ENCODE measurements at places on chromosomes 16 and 17.
A peak's percentile ranks its signal among the peaks of the same experiment; 100 is the strongest.

DNA sequence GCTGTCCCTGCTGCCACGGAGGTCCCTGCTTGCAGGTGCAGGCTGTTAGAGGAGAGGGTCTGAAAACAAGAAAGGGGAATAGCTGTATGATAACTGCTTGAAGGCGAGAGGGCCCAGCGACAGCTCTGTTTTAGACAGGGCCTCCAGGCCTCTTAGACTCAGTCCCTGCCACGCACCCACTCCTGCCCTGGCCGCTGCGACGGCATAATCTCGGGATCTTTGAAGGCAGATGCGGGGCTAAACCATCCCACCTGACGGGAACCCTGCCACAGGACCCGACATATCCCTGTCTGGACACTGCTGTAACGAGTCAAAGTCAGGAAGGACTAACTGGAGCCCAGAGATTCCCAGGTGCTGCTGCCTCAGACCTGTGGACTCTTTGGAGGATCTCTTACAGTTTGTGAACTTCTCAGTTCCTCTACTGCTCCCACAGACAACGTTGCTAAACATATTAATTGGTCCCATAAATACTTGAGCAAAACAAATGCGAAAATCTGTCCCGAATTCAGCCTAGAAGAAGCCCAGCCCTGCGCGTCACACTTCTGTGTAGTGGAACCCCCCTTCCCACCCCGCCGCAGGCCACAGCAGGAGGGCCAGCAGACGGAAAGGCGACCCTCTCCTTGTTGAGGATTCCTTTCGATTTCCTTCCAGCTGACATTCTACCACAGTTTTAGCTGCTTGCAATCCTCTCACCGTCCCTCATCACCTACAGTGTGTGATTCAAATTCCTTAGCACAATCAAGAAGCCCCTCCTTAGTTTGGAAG, 998 bp upstream of the TMEM11 start:
- peak overlapping the region; percentile 91 for H3K27ac ChIP-seq
- peaks cover 23% of the 10 kb centered on the region for H3K4me1 ChIP-seq

DNA sequence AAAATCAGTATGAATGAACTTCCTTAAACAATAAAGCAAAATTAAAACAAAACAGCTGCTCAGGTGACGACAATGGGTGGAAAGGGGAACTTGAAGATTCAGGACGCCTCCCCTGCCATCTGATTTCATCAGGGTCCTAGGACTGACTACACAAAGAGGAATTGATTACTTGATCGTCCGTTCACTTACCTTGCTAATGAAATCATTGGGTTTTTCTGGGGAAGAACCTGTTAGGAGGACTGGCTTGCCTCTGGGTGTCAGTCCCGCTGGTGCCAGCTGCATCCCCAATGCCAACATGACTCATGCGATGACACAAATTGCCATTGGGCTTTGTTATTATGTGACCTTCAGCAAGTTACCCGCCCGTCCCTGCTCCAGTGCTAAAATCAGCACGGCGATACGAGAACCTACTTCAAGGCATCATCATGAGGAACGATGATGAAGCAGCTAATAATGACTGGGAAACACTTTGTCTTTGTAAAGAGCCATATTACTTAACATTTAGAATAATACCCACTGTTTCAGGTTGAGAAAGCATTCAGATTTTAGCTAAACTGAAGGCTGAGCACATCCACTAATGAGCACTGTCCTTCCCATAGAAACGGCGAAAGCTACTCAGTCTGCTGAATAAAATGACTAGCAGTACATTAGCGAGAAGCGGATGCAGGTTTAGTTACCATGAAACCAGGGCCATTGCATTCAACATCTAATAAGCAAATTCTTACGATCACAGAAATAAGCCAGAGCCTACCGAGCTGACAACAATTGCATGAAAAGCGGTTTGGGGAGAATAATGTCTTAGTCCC, 139.4 kb downstream of the ZFHX3 start:
- H3K36me3 ChIP-seq: no peaks in the 10 kb centered on the region
- no peaks in the 10 kb centered on the region for H3K4me1 ChIP-seq
- H3K4me3 ChIP-seq: no peak overlapping the region
- DNase-seq: no peak

DNA sequence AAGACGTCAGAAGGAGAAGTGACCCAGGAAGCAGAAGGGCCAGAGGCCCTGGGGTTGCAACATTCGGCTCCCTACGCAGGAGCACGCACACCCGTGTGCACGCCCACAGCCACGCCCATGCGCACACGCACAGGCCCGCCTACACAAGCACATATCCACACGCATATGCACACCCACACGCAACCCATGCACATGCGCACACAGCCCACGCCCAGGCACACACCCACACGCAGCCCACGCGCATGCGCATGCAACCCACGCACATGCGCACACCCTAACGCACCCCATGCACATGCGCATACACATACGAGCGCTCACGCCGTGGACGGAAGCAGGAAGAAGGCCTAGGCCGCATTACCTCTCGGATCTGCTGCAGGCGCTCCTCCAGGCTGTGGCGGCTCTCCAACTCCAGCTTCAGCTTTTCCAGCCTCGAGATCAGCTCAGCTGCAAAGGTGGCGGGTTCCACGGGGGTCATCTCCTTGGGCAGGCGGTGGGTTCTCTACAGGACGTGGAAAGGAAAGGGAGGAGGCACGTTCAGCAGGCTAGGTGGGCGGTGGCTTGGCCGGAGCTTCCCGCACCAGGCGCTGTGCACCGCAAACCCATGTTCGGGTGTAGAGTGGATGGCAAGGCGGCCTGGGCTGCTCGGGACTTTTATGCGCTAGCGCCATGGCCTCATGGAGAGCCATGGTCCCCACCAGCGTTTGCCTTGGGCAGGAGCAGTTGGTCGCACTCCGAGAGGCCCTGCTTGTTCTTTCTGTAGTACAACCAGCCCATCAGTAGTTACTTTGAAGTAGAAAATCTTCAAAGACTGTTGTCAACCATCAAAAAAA, 23.4 kb downstream of the AXIN2 start:
- H3K4me3 ChIP-seq: no peak overlapping the region
- peaks cover 4% of the 10 kb centered on the region for H3K4me1 ChIP-seq
- peaks cover 96% of the 10 kb centered on the region for H3K36me3 ChIP-seq
- no peaks in the 10 kb centered on the region for H3K27me3 ChIP-seq
- DNase-seq: no peak

DNA sequence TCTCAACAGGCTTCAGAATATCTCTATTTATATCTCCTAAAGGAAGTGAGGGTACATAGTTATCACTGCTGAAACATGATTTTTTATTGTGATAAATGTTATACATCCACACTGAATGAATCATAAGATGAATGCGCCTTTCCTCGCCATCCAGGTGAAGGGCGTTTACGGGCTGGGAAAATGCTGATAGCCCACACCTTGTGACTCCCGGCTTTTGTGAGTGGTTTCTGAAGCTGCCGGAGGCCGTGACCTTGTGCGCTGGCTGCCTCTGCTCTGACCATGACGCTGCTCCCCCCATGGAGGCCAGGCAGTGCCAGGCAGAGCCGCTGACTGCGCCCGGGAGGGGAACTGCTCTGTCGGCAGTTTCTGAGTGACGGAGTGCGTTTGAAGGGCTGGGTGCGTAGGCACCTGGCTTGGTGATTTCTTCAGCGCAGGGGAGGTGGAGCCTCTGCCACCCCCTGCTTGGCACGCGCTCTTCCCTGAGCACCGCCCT, 97.2 kb downstream of the RAP1GAP2 start:
- DNase-seq: peak; percentile 52
- H3K27me3 ChIP-seq: no peaks in the 10 kb centered on the region
- no peak overlapping the region for H3K27ac ChIP-seq
- no peak overlapping the region for H3K4me3 ChIP-seq
- no peaks in the 10 kb centered on the region for H3K36me3 ChIP-seq

DNA sequence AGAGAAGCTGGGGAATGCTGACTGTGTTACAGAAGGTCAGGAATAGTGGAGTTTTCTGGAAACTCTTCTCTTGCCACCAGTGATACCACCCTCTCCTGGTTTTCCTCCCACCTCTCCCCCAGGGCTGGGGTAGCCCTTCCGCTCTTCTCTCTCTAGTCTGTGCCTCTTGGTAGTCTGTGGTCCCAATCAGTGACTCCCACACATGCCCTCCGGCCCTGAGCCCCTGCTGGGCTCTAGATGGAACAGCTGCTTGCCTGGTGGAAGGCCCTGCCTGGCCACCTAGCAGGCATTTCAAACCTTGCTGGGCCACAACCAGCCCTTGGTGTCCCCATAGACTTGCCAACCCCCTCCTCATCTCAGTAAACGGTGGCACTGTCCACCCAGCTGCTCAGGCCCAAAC, 15.2 kb upstream of the MTSS2 start:
- H3K4me1 ChIP-seq: no peaks in the 10 kb centered on the region
- peaks cover 3% of the 10 kb centered on the region for H3K36me3 ChIP-seq
- no peaks in the 10 kb centered on the region for H3K27me3 ChIP-seq
- H3K4me3 ChIP-seq: no peak overlapping the region
- no peak for DNase-seq

GRCh38 chr17:50064253-50065001, 8.5 kb downstream of the ITGA3 start:
- H3K27me3 ChIP-seq: peaks cover 24% of the 10 kb centered on the region
- H3K36me3 ChIP-seq: peaks cover 6% of the 10 kb centered on the region
- H3K4me1 ChIP-seq: peaks cover 3% of the 10 kb centered on the region
- peak; percentile 84 for DNase-seq
- H3K27ac ChIP-seq: no peak overlapping the region

GRCh38 chr17:60749050-60749449, 71.4 kb downstream of the BCAS3 start:
- no peaks in the 10 kb centered on the region for H3K4me1 ChIP-seq
- no peak for DNase-seq
- H3K36me3 ChIP-seq: no peaks in the 10 kb centered on the region

DNA sequence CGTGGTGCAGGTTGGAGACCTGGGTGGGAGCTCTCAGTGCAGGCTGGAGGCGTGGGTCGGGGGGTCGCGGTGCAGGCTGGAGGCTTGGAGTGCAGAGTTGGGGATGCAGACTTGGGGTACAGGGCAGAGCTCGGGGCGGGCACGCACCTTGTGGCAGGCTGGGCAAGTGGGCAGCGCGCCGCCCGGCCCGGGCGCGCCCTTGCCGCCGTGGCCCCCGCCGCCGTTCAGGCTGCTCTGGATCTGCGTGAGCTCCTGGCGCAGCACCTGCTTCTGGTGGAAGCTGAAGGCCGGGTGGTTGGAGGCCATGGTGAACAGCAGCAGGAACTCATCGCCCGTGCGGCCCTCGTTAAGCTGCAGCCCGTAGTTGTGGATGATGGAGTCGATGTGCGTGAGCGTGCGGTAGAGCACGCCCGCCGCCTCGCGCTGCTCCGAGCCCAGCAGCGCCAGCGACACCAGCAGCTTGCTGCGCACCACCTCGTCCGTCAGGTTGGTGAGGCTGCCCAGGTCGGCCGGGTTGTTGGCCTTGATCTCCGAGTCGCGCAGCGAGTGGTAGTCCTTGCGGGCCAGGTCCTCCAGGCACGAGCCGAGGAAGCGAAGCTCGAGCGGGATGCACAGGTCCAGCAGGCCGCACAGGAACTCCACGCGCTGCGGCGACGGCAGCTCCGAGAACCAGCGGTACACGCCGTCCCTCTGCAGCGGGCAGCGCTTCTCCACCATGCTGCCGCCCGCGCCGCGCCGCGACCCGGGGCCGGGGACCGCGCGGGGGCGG, 1.1 kb downstream of the ZCCHC14 start:
- H3K36me3 ChIP-seq: no peaks in the 10 kb centered on the region
- DNase-seq: peak; percentile 68
- no peaks in the 10 kb centered on the region for H3K27me3 ChIP-seq

DNA sequence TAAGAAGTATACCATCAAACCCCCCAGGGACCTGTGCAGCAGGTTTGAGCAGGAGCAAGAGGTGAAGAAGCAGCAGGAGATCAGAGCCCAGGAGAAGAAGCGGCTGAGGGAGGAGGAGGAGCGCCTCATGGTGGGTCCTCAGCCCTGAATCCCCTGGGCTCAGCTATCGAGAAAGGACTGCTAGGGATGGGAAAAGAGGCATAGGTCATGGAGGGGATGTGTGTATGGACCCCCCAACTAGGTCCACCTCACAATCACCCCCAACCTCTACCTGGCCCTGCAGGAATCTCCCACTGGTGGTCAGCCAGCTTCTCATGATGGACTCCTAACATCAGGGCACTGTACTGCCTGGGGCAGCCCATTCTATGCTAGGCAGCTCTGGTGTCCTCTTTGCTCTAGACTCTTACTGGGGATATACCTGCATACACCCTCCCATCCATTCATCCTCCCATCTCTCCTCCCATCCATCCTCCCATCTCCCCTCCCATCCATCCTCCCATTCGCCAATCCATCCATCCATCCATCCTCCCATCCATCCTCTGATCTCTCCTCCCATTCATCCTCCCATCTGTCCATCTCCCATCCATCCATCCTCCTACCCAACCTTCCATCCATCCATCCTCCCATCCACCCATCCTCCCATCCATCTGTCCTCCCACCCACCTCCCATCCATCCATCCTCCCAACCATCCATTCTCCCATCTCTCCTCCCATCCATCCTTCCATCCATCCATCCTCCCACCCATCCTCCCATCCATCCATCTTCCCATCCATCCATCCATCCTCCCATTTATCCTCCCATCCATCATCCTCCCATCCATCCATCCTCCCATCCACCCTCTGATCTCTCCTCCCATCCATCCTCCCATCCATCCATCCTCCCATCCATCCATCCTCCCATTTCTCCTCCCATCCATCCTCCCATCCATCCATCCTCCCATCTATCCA, 10.6 kb downstream of the DRC7 start:
- no peak overlapping the region for H3K4me3 ChIP-seq
- no peaks in the 10 kb centered on the region for H3K36me3 ChIP-seq
- H3K27me3 ChIP-seq: no peaks in the 10 kb centered on the region
- H3K27ac ChIP-seq: no peak overlapping the region
- peaks cover 12% of the 10 kb centered on the region for H3K4me1 ChIP-seq

DNA sequence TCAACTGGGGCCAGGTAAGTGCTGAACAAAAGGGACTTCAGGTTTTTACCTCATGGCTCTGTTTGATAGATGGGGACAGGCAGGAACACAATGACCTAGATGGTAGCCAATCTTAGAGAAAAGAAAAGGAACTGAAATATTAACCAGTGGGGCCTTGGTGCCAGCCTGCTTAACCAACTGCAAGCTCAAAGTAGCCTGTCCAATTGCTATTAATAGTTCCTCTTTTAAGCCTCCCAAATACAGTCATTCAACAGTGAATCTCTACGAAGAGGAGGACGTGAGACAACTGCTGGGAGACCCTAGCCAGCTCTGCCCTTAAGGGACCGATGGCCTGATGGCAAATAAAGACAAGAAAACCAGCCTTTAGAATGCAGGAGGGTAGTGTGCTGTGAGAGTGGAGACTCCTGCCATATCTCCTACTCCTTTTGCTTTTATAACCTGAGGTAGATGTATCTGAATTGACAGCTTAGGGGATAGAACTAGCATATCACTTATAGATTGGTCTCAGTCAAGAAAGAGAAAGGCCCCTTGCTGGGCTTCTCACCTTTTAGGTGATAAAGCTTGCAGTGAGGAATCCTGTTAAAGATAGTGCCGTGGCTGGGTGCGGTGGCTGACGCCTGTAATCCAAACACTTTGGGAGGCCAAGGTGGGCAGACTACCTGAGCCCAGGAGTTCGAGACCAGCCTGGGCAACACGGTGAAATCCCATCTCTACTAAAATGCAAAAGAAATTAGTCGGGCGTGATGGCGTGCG, 28.3 kb downstream of the ARSG start:
- H3K4me3 ChIP-seq: peak overlapping the region; percentile 25
- H3K27ac ChIP-seq: no peak overlapping the region
- peaks cover 10% of the 10 kb centered on the region for H3K4me1 ChIP-seq
- H3K27me3 ChIP-seq: peaks cover 4% of the 10 kb centered on the region
